ENCODE measurements at places on chromosomes 5 and 9.

GRCh38 chr5:139657363-139658321, 9.5 kb downstream of the CXXC5 start:
- no peak for DNase-seq

DNA sequence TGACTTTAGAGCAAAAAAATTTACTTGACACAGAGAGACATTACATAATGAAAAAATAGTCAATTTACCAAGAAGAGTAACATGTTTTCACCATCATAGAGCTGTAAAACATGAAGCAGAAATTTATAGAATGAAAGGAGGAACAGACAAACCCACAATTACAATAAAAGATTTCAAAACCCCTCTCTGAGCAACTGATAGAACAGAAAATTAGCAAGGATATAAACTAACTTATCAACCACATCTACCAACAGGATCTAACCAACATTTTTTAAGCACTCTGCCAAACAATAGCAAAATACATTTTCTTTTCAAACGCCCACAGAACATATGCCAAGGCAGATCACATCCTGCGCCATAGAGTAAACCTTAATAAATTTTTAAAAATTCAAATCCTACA, 17.9 kb downstream of the SLCO4C1 start:
- no peak for DNase-seq

DNA sequence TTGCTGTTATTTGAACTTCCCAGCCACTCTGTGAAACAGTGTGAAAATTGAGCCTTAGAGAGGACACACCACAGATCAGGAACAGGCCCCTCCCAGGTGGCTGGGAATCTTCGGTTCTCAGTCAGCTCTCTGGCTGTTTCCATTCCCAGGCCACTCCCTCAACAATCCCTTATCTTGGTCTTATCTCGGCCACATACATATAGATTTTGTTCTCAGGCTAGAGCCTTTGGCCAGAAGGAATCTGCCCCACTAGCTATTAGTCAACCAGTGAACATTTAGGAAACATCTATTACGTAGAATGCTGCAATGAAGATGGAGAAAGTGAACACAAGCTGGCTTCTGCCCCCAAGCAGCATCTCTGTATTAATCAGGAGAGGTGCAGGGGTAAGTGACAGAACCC, 21.0 kb upstream of the WWC1 start:
- no peak for DNase-seq

DNA sequence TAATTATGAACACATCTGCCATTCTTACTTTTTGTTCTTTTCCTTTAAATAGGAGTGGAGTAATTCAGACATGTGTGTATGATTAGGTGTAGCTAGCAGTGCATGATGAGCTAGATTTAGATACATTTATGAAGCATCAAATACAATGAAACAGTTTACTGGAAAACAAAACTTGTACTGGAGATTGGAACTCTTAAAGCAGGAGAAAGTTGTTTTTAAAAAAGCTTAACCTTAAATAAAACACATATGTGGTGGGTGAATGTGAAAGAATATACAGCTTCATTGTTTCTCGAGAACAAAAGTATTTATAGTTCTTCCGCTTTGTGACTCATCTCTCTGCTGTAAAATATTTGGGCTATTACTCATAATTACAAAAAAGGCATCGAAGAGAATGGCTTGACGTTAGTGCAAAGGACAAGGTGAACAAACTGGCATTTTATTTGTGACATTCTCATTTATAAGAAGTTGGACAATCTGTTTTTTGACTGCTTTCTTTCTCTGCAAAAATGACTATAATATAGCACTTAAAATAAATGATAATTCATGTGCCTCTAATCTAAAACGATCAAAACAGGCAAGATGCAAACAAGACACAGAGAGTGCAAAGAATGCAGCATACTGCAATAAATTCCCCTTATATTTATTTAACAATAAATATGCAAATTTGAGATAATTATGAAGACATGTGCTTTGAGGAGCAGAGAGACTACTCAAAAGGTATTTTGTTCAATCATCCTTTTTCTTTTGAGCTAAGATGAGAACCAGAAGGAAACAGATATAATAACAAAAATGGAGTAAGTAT, 478.8 kb downstream of the CETN3 start:
- no peak for DNase-seq

DNA sequence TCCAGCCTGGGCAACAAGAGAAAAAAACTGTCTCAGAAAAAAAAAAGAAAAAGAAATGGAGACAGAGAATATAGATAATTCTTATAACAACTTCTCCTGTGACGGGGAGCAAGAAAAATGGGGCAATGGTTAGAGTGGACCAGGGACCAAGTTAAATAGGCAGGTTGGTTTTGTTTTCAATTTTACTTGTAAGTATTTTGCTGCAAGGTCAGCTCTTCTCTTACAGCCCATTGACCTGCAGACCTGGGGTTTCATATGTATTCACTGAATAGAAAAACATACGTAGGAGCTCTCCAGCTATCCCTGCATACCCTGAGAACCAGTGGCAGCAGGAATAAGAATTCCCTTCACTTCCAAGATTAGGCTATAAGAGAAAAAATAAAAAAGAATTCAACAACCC, 29.2 kb upstream of the IL13 start:
- DNase-seq: no peak

GRCh38 chr9:81984928-81985327, 3.6 kb upstream of the SPATA31D1 start:
- DNase-seq: no peak

GRCh38 chr9:132846109-132846917, 31.8 kb downstream of the AK8 start:
- no peak for DNase-seq

DNA sequence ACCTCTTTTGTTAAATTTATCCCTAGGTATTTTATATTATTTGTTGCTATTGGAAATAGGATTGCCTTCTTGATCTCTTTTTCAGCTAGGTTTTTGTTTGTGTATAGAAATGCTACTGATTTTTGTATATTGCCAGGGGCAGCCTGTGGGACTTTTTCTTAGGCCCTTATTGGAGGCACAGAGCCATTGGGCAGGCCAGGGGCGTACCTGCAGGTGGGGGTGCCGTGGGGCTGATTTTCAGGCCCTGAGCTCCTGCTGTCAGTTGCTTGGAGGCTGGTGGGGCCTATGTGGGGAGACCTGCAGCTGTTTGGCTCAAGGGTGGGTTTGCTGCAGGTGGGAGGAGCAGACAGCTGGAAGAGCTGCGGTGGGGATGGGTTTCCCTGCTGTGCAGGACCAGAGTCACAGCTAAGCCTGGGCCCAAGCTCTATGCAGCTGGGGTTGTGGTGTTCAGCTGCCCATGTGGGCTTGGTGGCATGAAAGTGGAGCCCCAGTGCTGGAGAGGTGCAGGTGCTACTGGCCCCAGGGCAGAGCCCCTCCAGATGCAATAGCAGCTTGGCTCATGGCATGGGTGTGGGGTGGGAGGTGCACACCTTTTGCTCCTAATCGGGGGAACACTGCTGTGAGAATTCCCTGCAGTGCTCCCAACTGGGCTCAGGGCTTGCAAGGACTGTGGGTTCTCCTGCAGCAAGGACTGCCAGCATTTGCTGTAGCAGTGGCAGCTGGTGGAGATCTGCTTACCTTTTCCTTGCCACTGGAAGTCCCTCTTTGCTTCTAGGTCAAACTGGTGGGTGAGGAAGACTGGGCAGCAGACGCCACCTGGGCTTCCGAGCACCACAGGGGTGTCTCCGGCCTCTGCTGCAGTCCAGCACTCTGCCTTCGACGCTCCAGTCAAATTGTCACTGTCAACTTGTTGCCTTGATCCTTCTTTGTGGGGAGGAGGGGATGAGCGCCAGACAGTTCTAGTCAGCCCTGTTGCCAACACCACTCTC, 7.6 kb upstream of the CLPTM1L start:
- no peak for DNase-seq

DNA sequence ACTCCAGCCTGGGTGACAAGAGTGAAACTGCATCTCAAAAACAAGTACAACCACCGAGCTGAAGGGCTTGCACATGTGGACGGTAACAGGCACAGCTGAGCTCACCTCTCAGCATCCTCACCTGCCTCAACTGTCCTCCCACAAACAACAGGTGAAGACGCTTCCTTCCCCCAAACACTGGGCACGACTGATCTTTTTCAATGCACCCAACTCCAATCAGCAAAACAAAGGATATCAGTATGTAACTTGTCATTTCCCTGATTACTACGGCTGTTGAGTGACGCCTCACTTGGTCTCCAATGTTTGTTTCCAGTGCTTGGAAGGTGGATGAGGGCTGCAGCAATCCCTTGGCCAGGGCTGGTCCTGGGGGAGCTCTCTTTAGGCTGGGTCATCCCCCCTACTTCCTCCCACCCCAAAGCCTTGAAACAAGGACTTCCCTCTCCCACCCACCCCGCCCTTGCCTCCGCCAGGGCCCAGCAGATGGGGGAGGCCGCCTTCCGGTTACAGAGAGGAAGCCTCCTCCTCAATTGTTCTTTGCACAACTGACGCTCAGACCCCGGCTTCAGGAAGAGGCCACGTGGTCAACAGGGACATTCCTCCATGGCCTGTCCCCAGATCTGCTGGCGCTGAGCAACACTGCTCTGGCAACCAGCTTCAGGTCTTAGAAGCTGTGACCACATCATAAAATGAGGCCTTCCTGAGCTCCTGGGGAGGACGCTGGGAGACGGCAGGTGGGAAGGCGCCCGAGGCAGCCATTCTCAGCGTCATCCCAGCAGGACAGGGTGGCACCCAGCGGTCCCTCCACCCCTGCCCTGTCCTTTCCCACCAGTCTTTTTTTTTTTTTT, 5.9 kb downstream of the FAM78A start:
- no peak for DNase-seq

- no peak for DNase-seq
Measured at GRCh38 chr5:62011089-62011664, 294.8 kb upstream of the KIF2A start.
